Suppressor macrophage (primary cell): ENCODE measurements at places on chromosomes 4 and X.

DNA sequence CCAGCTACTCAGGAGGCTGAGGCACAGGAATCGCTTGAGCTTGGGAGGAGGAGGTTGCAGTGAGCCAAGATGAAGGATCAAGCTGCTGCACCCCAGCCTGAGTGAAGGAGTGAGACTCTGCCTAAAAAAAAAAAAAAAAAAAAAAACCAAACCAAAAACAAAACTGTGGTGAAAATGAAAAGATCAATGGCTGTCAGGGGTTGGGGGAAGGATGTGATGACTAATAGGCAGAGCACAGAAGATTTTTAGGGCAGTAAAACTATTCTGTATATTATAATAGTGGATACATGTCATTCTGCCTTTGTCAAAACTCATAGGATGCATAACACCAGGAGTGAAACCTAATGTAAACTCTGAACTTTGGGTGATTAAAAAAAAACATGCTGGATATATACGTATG is 69.9 kb upstream of the ELOVL6 start:
- DNase-seq: no peak

DNA sequence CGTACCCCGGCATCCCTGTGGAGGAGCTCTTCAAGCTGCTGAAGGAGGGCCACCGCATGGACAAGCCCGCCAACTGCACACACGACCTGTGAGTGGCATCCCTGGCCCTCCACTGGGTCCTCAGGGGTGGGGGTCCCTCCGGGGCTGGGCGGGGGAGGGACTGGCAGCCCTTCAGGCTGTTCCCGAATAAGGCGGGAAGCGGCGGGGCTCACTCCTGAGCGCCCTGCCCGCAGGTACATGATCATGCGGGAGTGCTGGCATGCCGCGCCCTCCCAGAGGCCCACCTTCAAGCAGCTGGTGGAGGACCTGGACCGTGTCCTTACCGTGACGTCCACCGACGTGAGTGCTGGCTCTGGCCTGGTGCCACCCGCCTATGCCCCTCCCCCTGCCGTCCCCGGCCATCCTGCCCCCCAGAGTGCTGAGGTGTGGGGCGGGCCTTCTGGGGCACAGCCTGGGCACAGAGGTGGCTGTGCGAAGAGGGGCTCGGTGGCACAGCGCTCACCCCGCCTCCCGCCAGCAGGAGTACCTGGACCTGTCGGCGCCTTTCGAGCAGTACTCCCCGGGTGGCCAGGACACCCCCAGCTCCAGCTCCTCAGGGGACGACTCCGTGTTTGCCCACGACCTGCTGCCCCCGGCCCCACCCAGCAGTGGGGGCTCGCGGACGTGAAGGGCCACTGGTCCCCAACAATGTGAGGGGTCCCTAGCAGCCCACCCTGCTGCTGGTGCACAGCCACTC is 13.7 kb downstream of the FGFR3 start:
- DNase-seq: no peak

DNA sequence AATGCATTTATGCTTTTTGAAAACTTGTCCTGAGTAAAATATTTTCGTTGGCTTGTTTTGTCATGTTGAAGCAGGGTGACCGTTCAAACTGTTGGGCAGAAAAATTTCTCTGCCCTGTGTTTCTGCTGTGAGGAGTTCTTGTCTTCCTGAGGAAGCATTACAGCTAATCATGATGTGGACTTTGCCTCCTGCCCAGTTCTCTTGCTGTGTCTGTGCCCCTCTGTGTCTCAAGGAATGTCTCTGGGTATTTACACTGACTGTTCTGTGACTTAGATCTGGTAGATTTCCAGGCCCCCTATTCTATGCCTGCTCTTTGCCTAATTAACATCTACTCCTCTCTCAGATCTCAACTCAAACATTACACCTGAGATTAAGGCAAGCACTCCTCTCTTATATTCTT is 30.4 kb upstream of the RPL34 start:
- DNase-seq: no peak

- DNase-seq: no peak
These were observed 48.2 kb downstream of the CLDN34 start for GRCh38 chrX:10015355-10015722.

DNA sequence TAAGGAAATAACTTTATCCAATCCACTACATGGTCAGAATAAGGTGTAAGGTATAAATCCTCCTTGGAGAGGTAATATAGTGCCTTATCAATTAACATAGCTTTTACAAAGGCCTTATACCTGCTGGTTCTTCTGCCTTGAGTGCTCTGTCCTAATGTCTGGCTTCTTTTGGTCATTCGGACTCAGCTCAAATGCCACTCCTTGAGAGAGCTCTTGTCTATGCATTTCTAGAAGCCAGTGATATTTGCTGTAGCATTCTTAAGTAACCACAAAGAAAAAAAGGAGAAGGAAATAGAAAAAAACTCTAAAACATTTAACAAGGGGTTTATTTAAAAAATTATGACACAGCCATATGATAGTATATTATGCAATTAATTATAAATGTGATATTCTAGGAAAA is 444.8 kb upstream of the SLIT2 start:
- no peak for DNase-seq

- no peak for DNase-seq
These were observed 622 bp downstream of the KLKB1 start for GRCh38 chr4:186227744-186228513.

DNA sequence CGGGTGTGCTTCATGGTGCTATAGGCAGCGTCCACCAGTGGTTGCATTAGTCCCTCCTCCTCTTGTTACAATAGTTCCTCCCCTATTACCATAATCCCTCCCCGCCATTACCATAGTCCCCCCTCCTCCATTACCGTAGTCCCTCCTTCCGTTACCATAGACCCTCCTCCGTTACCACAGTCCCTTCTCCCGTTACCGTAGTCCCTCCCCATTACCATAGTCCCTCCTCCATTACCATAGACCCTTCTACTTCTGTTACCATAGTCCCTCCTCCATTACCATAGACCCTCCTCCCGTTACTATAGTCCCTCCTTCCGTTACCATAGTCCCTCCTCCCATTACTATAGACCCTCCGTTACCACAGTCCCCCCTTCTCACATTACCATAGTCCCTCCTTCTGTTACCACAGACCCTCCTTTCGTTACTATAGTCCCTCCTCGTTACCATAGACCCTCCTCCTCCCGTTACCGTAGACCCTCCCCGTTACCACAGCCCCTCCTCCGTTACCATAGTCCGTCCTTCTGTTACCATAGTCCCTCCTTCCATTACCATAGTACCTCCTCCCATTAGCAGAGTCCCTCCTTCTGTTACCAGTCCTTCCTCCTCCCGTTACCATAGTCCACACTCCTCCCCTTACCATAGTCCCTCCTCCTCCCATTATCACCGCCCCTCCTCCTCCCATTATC is 129.6 kb downstream of the DHRSX start:
- DNase-seq: no peak

DNA sequence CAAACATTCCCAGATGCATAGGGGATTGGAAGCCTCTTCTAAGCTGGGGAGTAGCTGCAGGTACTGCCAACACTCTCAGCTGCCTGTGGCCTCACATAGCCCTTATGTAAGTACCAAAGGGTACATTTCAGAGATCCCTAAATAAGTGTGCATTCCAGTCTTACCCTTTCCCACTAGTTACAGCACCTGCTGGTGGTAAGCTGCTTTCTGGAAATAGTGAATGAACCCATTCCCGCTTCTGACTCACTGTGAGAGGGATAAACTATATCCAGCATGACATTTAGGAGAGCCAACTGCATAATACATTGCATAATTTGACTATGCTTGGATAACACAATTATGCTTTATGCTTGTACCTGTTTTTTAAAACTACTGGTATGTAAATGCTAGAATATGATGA is 149.0 kb downstream of the FAM13A start:
- no peak for DNase-seq

GRCh38 chr4:56665781-56666180 is 15.3 kb downstream of the HOPX start:
- DNase-seq: peak; percentile 20

DNA sequence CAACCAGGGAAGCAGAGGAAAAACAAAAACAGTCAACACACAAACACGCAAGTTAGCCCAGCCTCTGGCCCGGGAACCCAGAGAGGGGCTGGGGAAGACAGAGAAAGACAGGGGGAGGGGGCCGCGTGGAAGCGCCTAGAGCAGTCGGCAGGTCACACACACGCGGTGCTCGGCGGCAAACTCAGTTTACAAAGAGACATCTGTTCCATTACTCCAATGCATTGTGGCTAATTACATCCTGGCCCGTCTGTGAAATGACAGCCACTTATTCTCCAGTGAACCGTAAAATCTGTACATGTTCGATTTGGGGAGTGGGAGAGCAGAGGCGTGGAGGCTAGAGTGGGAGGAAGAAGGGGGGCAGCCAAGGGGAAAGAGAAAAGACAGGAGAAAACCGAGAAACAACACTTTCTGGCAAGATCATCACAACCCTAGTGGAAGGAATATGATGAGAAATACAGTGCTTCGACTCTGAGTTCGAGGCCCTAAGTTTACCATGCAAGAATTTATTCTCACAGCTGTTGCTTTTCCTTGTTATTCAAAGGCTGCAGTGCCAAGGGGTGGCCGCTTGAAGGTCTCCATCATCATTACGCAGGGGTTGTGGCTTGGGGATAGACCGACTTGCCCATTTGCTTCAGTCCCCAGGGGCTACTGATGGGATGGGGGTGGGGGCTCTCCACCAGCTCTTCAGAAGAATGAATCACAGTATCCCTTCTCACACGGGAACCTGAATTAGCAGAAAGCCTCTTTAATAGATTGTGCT is 167.7 kb downstream of the MGST2 start:
- DNase-seq: no peak

GRCh38 chr4:137267024-137267423 is 265.3 kb downstream of the PCDH18 start:
- no peak for DNase-seq

DNA sequence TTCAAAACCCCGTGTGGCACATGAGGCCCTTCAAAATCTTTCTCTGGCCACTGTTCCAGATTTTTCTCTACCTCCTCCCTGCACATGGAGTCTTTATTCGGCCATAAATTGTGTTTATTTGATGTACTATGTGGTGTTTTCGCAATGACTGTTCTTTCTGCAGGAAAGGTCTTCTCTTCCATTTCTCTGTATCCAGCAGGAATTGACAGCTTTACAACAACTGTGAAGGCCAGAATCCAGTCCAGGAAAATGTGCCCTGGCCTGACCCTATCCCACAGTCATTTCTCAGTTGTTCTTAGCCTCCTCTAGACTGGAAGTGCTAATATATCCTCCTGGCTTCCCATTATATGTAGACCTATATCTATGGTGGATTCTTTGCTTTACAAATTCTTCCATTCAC is 191.4 kb downstream of the COL25A1 start:
- DNase-seq: no peak

- peak; percentile 12 for DNase-seq
These were observed 646 bp downstream of the TIGD4 start for GRCh38 chr4:152778656-152779512.

GRCh38 chr4:168177546-168178149 is 85.3 kb downstream of the ANXA10 start:
- DNase-seq: no peak

GRCh38 chr4:130074096-130074495 is 978.1 kb downstream of the C4orf33 start:
- no peak for DNase-seq

DNA sequence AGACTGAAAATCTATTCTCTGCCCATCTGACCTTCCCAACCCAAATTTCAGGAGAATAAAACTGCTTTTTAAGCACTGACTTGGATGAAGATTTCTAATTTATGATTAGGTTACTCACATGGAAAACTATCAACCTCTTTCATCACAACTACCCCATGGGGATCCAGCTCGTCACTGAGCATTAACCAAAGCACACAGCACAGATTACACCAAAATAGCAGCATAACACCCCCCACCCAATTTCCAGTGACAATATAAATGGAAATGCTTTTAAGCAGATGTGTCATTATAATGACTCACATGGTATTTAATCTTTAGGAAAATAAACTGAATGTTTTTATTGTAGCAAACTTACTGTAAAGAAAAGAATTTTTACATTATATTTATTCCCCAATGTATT is 9.7 kb downstream of the SERTM2 start:
- DNase-seq: no peak

DNA sequence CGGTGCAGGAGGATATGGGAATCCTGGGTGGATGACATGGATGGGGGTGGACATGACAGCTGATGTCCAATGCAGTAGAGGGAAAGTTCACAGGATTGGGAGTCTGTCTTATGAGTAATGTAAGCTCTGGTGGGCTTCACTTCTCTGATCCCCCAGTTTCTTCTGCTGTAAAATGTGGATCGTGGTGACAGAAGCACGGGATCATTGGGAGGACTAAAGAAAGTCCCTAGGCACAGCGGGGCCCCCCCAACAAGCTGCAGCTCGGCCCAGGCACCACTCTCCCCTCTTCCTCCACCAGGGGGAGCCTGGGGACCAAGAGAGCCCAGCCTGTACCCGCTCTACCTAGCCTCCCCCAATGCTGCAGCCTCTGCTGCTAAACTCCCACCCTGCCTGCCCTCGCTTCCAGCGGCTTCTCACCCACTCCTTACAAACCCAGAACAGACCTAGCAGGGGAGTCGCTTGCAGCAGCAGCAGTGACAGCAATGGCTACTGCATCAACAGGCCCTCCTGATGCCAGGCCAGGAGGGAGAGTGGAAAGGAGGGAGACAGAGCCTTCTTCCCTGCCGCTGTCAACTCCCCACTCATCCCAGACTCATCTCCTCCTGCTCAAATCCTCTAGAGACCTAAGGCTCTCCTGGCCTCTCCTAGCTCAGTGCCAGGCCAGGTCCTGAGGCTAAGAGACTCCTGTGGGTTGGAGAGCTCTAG is 36.1 kb upstream of the IQSEC2 start:
- peak; percentile 59 for DNase-seq

DNA sequence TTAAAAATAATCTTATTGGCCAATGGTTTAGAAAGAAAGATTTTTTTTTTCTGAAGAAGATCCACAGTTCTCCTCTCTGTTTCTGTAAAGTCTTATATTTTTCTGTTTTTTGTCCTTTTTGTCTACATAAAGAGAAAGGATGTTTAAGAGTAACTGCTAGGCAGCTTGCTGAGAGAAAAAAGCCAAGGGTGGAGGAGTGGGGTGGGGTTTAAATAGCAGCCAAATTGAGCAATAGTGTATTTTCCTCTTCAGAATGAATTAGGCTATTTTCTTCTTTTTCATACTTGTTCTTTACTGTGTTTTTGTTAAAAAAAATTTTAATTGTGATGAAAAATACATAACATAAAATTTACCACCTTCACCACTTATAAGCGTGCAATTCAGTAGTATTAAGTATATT is 224.6 kb downstream of the SOWAHB start:
- DNase-seq: no peak

DNA sequence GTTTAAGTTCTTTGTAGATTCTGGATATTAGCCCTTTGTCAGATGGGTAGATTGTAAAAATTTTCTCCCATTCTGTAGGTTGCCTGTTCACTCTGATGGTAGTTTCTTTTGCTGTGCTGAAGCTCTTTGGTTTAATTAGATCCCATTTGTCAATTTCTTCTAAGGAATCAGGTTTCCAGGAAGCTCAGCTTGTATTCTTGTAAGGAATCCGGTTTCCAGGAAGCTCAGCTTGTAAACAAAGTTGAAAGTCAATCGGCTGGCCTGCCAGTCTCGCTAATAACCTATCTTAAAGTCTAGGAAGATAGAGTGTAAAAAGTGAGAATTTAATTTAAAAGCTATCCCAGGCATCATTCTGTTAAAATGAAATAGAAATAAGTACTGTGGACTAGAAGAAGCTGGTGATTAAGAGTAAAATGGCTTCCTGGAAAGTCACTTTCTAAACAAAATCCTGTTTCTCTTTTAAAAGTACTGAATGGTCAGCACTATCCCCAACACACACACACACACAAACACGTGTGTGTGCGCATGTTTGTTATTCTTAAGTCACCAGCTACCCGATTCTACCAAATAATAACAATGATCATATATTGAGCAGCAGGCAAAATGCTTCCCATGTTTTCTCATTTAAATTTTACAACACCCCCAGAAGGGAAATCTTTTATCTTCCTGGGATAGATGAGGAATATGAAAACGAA is 171.7 kb downstream of the PAPSS1 start:
- DNase-seq: no peak

GRCh38 chr4:76737180-76737579 is 160.8 kb downstream of the SOWAHB start:
- no peak for DNase-seq
